ENCODE measurements at places on chromosomes 4 and X. TPM values are rescaled to one million over a fixed set of nuclear protein-coding genes. Genes with fewer than 3 reads are reported as not detected.

Gene NUDT10
- 70.5 TPM for polyA plus RNA-seq

Gene GASK1B
- 0.40 TPM for polyA plus RNA-seq

Gene PPBP
- not detected for polyA plus RNA-seq

Gene MAGEB17
- not detected for polyA plus RNA-seq

Gene TCEAL9
- 102 TPM for polyA plus RNA-seq

Gene MAP7D2
- 3.5 TPM for polyA plus RNA-seq

Gene CYTL1
- polyA plus RNA-seq, result not detected

Gene CENPE
- 1.8 TPM for polyA plus RNA-seq

Gene CSN1S1
- not detected for polyA plus RNA-seq

Gene AASDH
- polyA plus RNA-seq, result 21.6 TPM

Gene PABPC5
- polyA plus RNA-seq, result 2.7 TPM

Gene MECP2
- 36.1 TPM for polyA plus RNA-seq

Gene FRMD7
- polyA plus RNA-seq, result 1.2 TPM

Gene VSIG1
- 0.14 TPM for polyA plus RNA-seq

Gene GABRB1
- 3.3 TPM for polyA plus RNA-seq

Gene HELT
- polyA plus RNA-seq, result not detected

Gene EVC
- polyA plus RNA-seq, result 0.48 TPM

Gene CFI
- polyA plus RNA-seq, result not detected

Gene GC
- not detected for polyA plus RNA-seq

Gene CPE
- 623 TPM for polyA plus RNA-seq

Gene KLB
- not detected for polyA plus RNA-seq

Gene GAB3
- polyA plus RNA-seq, result 0.06 TPM

Gene SPANXA1
- not detected for polyA plus RNA-seq

Gene F8A3
- not detected for polyA plus RNA-seq

Gene ARHGAP36
- 4.9 TPM for polyA plus RNA-seq

Gene SMIM31
- polyA plus RNA-seq, result not detected

Gene CSAG1
- not detected for polyA plus RNA-seq

Gene RHOXF1
- 1.6 TPM for polyA plus RNA-seq

Gene BTK
- not detected for polyA plus RNA-seq

Gene XAGE5
- polyA plus RNA-seq, result not detected

Gene TEC
- not detected for polyA plus RNA-seq

Gene SMR3B
- polyA plus RNA-seq, result not detected

Gene FSTL5
- 6.8 TPM for polyA plus RNA-seq

Gene ZAR1
- 0.88 TPM for polyA plus RNA-seq

Gene ADH1A
- not detected for polyA plus RNA-seq

Gene SPINK2
- polyA plus RNA-seq, result 1.4 TPM

Gene GLRB
- polyA plus RNA-seq, result 24.9 TPM

Gene HMX1
- polyA plus RNA-seq, result 0.89 TPM

Gene DRD5
- polyA plus RNA-seq, result 0.46 TPM

Gene FAM9C
- polyA plus RNA-seq, result not detected

Gene FHDC1
- 11.4 TPM for polyA plus RNA-seq

Gene LDB2
- polyA plus RNA-seq, result 25.7 TPM

Gene GPR82
- not detected for polyA plus RNA-seq

Gene SRPK3
- polyA plus RNA-seq, result not detected

Gene MAGEC2
- not detected for polyA plus RNA-seq

Gene SMIM10
- not detected for polyA plus RNA-seq

Gene MAGEA1
- not detected for polyA plus RNA-seq
